ENCODE measurements at places on chromosomes 4 and X.

DNA sequence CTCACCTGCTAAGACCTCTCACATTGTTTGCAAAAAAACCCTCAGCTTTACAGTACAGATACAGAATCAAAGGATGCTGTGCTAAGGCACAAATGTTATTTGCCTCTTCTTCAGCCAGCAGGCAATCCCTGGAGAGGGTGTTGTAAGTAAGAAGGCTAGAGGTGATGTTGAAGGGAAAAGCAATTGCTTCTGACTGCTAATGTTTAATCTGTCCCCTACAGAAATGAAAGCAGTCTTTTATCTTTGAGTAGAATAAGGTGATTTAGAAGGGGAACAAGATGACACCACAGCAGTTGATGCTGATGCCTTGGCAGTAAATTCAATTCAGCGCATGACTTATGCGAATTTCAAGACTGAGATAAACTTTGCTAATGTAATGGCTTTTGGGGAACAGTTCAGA lies 1064.8 kb upstream of the IGFBP7 start:
- no peak for DNase-seq

DNA sequence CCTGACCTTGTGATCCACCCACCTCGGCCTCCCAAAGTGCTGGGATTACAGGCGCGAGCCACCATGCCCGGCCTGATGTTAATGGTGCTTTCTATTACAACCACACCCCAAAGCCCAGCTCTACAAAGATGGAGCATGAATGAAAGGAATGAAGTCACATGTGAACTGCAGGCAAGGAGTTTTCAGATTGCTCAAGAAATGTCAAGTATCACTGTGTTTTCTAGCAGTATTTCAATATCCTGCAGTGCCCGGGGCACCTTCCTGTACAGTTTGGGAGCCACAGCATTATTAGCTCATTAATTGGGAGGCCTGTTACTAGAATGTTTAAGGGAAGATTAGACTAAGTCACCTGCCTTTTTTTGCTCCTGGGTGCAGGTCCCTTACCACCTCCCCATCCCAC lies 40.1 kb downstream of the PRIMPOL start:
- no peak for DNase-seq

GRCh38 chr4:7295197-7295910 lies 103.0 kb downstream of the SORCS2 start:
- DNase-seq: no peak

GRCh38 chr4:79237851-79238250 lies 88.0 kb downstream of the NAA11 start:
- DNase-seq: no peak

GRCh38 chr4:39446842-39447573 lies 11.7 kb downstream of the RPL9 start:
- DNase-seq: peak; percentile 26

DNA sequence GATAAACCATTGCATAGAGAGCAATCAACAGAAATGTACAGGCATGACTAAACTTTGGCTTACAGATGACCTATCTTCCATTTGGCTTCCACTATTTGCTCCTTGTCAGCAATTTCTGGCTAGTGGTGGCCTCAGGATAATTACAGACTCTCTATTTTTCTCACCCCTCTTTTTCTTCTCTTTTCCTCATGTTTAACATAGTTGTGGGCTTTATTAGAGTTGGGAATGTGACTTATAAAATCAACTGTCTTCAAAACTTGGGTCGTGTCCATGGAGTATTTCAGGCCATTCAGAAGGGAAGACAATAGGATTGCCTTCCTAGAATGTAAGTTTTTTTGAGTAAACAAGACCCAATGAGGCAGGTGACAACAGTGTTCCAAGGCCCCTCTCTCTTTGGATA lies 236.2 kb downstream of the FRAS1 start:
- DNase-seq: no peak

DNA sequence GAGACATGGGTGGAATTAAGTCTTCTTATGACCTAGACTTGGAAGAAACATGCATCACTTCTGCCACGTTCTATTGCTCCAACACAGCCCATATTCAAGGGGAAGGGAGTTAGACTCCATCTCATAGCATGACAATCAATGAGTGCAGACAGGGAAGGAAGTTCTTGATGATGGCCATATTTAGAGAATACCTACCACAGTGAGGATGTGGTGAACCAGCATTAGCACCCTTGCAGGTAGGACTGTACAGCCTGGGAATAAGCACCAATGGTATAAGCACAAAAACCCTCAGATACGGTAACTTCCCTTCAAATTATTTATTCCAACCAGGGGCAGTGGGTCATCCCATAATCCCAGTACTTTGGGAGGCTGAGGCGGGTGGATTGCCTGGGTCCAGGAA lies 29.8 kb downstream of the PAGE2 start:
- DNase-seq: no peak

DNA sequence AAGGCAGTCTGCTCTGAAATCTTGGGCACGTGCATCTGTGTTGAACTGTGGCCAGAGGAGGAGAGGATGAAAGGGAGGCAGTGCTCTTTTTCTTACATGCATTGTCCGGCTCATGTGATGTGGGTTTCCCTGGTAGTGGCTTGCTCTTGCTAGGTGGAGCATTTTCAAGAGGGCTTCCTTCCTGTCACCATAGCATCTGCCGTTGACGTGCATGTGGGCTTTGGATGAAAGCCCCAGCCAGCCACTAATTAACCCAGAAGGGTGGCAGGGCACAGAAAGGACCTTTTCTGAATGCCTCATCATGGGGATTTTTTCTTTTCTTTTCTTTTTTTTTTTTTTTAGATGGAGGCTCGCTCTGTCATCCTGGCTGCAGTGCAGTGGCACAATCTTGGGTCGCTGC lies 121.3 kb downstream of the GPR143 start:
- peak; percentile 15 for DNase-seq

- DNase-seq: no peak
Measured at GRCh38 chr4:4270529-4270928, 19.4 kb downstream of the LYAR start.

DNA sequence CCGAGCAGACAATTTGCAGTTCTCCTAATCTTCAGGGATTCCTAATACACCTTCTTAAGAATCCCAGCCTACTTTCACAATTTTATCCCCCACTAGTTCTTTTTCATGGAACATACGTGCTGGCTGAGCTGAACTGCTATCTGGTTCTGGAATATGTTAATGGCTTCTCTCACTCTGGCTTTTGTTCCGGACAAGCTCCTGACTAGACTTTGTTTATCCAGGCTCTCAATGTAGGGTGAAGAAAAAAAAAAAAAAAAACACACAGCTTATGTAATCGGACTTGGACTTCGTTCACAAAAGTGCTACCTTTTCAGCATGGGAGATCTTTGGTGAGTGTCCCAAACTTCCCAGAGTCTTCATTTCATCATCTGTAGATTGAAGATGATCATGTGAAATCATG lies 555.4 kb upstream of the CPEB2 start:
- no peak for DNase-seq

DNA sequence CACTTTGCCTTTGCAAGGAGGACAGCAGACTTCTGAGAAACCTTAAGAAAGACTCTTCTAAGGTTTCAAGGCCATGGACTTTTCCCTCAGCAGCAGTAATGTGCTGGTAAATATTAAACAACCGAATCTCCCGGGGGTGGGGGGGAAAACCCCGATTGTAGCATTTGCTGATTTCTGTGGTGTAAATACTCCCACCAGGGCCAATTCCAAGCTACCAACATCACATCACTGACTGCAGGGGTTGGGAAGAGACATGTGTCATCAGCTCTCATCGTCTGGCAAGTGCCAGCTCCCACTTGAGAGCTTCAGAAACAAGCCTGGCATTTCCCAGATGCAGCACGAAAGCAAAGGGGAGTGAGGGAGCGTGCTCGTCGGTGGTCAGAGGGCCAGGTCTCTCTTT lies 101.2 kb downstream of the BCOR start:
- DNase-seq: no peak

DNA sequence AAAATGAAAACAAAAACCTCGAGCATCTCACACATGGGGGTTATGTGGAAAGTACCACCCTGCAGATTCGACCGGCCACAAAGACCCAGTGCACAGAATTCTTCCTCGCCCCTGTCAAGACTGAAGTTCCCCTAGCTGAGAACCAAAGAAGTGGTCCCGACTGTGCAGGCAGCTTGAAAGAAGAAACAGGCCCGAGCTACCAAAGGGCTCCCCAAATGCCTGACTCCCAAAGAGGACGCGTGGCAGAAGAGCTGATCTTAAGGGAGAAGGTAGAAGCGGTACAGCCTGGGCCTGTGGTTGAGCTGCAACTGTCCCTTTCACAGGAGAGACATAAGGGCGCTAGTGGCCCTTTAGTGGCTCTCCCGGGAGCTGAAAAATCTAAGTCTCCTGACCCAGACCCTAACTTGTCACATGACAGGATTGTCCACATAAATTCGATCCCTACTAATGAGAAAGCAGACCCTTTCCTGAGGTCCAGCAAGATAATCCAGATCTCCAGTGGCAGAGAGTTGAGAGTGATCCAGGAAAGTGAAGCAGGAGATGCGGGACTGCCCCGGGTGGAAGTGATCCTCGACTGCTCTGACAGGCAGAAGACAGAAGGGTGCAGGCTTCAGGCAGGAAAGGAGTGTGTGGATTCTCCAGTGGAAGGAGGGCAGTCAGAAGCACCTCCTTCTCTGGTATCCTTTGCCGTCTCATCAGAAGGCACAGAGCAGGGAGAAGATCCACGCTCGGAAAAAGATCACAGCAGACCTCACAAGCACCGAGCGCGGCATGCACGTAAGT lies 108.8 kb upstream of the MYOZ2 start:
- no peak for DNase-seq

- DNase-seq: no peak
Measured at GRCh38 chrX:130167040-130167439, 1.4 kb upstream of the AIFM1 start.

DNA sequence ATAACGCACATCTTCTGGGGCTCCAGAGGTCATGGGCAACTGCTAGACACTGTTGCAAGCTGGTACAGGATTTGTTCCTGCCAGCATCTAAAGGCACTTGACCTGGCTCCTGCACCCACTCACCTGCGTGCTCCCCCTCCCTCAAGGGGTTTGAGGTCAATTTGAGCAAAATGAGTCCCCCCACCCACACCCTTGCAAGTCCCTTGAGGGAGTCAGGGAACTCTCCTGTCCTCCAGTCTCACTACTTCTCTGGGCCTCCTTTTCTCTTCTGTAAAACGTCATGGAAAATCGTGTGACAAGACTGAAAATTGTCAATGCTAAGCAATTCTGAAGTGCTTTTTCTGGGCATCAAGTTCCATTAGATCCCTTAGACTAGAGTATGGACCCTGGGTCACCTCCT lies 39.9 kb upstream of the PGK1 start:
- DNase-seq: no peak

DNA sequence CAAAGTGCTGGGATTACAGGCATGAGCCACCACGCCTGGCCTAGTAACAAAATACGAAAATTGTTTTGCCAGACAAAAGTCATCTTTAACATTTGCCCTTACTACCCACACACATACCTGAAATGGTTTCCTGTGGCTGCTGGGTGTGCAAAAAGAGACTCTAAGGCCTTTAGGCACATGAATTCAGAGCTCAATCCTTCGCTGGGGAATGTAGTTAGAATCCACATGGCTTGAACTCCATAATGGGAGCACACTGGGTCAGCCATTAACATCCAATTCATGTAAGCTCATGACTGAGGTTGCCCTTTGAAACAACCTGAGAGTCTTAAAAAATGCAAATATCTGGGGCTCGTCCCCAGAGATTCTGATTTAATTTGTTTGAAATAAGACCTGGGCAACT lies 87.8 kb downstream of the HPGD start:
- no peak for DNase-seq

- DNase-seq: no peak
Measured at GRCh38 chrX:1336331-1336943, at the start of gene IL3RA. Gene IL3RA (plus strand): TSS chrX:1336785. CDS start chrX:1341766, 4,981 bp downstream.

DNA sequence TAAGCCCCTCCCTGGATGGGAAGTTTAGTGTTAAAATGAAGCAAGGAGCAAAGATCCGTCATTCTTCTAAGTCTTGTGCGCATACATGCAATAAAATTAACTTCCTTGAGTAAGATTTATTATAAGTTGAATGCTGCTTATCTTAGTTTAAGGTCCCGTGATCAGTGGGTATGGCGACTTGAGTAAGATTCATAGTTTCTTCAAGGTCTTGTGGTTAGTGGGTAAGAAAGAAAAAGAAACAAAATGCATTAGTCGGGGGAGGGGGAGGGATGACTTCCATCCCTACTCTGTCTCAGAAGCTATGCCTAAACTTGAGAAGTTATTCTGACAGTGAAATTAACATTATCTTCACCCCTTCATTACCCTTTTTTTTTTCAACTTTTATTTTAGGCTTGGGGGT lies 127.3 kb upstream of the MAGEB16 start:
- DNase-seq: no peak

GRCh38 chr4:25000639-25001038 lies 30.1 kb downstream of the LGI2 start:
- DNase-seq: no peak

- no peak for DNase-seq
Measured at GRCh38 chr4:188138227-188138626, 1.0 kb upstream of the TRIML1 start.

DNA sequence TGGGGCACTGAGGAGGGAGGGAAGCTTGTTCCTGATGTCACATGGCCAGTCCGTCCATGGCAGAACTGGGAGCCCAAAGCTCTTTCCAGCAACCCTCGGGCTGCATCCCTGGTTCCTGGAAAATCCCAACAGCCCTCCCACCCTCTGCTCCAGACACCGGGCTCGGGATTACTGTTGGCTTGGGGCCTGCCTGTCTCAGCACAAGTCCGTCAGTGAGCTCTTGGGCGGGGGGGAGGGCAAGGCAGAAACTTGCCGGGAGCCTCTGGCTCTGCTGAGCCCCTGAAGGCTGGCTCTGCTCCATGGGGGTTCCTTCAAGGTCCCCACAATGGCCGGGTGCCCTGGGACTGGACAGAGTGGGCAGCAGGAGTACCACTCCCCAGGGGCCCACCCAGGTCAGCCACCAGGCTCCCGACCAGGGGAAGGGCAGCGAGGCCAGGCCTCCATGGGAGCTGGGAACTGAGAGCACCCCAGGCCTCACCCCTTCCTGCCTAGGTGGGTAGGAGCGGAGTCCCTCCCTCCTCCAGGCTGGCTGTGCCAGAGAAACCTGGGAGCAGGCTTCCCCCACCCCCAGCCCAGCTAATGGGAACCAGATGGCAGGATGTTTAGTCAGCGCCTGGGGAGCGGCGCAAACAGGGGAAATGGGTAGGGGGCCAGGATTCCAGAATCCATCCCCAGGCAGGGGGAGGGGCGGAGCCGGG lies 6.4 kb upstream of the HAUS7 start:
- no peak for DNase-seq

DNA sequence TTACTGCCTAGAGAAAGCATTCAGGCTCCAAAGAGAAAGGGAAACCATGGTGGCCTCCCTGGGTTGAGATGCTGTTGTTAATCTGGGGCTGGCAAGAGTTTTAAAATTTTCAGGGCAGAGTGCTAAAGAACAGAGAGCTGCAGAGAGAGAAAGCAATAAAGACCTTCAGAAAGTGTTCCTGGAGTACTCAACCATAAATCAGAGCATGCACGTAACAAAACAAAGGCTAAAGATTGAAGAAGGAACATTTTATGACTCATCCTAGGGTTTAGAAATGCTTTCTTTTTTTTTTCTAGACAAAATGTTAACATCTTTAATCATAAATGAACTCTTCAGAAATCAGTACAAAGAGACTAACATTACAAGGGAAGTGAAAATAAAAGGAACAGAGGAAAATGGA lies 562.3 kb upstream of the NDST4 start:
- no peak for DNase-seq

GRCh38 chr4:123217664-123218063 lies 178.9 kb upstream of the SPRY1 start:
- DNase-seq: no peak

- DNase-seq: no peak
Measured at GRCh38 chr4:3420606-3420955, 21.2 kb upstream of the HGFAC start.

GRCh38 chr4:5959211-5959982 lies 58.8 kb downstream of the C4orf50 start:
- no peak for DNase-seq

Measured in activated CD4-positive, alpha-beta T cell treated with anti-CD3 and anti-CD28 coated beads, Interleukin-2, amount 50 U/mL, for 1 hour (primary cell).